Activated T-cell treated with anti-CD3 and anti-CD28 coated beads for 48 hours (primary cell): ENCODE measurements at places on chromosomes 5 and 9.
A peak's percentile ranks its signal among the peaks of the same experiment; 100 is the strongest.

DNA sequence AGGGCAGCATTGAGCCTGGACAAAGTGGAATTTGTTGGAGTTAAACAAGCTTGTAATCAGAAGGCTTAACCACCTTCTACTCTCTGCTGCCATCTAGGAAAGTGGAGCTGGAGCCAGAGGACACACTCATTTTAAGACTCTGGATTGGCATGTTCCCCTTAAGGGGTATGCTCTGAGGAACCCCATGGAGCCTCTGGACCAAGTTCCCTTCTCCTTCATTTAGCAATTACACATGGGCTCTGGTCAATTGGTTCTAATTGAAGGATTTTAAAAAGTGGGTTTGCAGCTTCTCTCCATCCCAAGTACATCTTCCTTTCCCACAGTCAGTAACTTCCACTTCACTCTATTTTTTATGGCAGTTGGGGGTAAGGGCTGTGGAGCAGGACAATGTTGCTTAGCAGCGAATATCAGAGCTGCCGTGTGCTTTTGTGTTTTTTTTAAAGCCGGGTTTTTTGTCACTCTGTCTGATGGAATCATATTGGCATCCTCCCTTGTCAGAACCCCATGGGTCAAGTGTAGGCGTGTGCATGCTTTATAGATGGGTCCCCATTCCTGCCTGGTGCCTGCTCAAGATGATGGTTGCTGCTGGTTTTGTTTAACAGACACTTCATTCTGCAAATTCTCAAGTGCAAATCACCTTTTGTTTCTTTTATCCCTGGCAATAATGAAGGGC is 330.7 kb upstream of the ADAMTSL1 start:
- DNase-seq, result no peak

DNA sequence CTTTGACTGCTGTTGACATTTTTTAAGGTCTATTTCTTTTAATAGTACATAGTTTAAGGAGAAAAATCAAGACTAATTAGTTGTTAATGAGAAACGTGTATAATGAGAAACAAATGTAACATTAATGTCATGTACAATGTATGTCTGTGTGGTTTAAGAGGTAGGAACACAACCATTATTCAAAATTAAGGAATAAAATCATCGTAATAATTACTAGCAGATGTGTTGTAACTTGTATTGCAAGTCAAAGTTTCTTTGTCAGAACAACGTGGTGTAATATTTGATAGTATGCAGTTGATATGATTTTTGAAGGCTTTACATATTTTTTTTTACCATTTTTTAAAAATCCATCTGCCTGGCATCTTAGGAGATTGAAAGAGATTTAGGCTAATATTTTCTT is 120.2 kb upstream of the ARRDC3 start:
- no peak for DNase-seq

DNA sequence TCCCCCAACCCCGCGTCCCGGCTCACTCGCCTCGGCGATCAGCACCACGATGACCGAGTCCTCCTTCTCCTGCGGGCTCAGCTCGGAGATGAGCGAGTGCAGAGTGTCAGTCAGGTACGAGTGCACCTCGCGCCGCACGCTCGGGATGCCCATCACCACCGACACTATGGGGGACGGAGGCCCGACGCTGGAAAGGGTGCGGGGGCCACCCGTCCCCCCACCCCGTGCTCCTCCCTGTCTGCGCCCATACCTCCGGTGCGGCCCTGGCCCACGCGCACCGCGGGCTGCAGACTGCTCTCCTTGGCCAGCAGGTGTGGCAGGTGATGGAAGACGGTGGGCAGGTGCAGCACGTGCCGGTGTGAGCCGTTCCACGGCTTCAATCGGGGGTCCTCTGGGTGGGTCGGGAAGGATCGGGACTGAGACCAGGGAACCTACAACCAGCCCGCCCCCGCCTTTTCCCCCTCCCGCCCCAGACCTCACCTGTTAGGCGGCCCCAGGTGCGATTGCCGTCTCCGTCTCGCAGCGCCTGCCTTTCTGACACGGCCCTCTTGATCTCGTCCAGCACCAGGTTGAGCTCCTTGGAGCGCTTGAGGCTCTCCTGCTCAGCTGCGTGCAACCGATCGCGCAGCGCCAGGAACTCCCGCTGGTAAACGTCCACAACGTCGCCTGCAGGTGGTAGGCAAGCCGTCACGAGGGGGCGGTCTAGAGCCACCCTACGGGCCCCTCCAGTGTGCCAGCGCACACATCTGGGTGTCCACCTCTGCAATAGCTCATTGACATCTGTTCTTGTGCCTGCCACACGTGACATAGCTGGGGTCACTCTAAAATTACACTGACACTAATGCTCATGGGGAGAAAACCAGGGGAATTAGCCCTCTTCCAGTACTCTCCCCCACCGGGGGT is 5.1 kb downstream of the MGAT4B start:
- DNase-seq, result peak; percentile 80

DNA sequence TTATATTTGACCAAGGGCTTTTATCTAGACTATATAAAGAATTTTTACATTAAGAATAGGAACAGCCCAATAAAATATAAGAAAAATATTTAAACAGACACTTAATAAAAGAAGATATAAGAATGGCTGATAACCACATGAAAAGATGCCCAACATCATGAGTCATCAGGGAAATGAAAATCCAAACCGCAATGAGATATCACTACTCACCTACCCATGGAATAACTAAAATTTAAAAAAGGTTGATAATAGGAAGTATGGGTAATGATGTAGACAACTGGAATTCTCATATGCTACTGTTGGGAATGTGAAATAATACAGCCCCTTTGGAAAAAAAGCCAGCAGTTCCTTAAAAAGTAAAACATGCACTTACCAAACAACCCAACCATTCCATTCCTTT is 206.9 kb upstream of the PCSK5 start:
- no peak for DNase-seq

- no peak for DNase-seq
Measured at GRCh38 chr5:82335806-82336205, 57.7 kb upstream of the RPS23 start.

DNA sequence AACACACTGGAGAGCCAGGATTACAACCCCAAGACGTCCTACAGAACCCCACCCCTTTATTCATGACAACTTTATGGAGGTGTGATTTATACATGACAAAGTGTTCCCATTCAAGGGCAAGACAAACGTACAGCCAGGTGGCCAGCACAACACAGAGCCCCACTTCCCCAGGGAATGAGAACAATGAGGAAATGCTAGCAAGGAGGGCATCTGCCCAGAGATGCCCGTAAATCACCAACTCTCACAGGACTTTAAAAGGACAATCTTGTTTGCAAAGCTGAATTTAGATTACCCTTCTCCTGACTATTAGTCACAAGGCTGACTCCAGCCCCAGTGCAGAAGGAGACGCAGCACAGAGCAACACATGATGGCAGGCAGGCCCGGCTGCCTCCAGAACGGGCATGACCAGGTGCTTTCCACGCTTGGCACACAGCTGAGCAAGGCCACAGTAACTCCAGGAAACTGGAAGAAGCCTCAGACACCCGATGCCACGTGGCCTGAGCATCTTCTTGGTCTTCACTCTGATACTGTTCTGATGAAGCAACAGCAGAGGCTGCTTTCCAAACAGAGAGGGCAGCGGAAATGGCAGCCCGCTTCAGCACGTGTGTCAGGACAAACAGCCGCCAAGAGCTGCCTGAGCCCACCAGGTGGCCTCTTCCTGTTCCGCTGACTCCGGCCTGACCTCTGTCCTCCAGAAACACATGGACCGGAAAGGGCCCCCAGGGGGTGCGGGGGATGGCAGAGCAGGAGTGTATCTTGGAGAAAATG is 51.4 kb downstream of the ROR2 start:
- no peak for DNase-seq

GRCh38 chr9:130010151-130010988 is 32.6 kb downstream of the FNBP1 start:
- DNase-seq, result no peak

GRCh38 chr9:6506571-6506970 is 93.6 kb downstream of the UHRF2 start:
- DNase-seq, result no peak

DNA sequence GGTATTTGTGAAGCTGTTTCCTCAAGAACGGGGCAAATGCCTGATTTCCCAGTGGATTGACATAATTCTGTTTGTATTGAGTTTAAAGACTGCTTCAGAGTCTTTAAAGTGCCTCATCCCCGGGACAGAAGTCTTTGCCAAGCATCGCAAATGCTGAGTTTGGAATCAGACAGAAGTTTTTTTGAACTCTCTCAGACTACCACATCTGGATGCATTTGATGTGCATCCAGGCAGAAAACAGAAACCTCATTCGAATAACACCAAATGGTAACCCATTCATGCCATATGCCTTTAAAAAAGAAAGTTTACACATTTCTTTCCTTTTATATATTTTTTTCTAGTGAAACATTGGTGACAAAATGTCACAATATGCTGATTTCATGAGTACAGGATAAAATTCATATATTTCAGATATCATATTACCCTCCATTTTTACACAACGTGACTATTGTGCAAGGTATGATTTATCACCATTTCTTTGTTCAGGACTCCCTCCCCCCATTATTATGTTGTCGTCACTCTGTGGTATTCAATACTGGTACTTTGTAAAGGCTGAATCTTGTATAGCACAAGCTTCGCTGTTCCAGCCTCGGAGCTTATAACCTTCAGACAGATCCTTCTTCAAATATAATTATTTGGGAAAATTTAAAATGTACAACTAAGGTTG is 91.1 kb downstream of the ZNF608 start:
- no peak for DNase-seq

DNA sequence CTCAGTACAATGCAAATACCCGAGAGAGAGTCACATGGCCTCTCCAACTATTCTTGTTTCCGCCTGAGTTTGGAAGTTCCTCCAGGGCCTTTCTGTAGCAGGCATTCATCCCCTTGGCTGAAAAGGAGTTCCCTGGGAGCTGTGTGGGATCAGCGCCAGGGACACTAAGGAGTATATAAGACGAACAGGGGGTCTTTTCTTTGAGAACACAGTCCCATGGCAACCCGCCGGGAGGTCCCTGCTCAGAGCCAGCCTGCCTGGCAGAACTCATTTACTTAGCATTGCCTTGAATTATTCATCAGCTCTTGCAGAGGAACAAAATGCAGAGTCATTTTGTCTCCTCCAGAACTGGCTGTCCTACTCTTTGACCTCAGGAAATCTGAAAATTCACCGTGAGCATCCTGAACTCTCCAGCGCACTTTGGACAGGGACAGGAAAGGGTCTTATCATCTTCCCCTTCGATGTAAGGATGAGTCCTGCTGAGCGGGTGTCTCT is 120.4 kb upstream of the OSMR start:
- DNase-seq, result no peak

GRCh38 chr5:139133282-139133681 is 64.9 kb downstream of the SIL1 start:
- no peak for DNase-seq

GRCh38 chr9:4855841-4856240 is 63.1 kb downstream of the RCL1 start:
- DNase-seq, result no peak

GRCh38 chr9:120625222-120625621 is 45.3 kb upstream of the CDK5RAP2 start:
- no peak for DNase-seq

GRCh38 chr5:1985781-1986180 is 103.1 kb upstream of the IRX4 start:
- no peak for DNase-seq

DNA sequence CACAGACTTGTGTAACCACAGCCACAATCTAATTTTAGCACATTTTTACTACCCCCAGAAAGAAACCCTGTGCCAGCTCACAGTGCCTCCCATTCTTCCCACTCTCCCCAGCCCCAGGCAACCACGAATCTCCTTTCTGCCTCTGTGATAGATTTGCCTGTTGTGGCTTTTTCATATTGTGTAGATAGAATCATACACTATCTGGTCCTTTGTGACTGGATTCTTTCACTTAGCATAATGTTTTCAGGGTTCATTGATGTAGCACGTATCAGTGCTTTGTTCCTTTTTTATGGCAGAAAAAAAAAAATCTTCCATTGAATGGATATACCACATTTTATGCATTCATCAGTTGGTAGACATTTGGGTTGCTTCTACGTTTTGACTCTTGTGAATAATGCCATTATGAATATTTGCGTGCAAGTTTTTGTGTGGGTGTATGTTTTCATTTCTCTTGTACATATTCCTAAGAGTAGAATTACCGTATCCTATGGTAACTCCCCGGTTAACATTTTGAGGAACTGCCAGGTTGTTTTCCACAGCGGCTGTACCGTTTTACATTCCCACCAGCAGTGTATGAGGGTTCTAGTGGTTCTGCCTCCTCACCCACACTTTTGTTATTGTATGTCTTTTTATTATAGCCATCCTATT is 64.5 kb downstream of the RCL1 start:
- DNase-seq, result no peak

DNA sequence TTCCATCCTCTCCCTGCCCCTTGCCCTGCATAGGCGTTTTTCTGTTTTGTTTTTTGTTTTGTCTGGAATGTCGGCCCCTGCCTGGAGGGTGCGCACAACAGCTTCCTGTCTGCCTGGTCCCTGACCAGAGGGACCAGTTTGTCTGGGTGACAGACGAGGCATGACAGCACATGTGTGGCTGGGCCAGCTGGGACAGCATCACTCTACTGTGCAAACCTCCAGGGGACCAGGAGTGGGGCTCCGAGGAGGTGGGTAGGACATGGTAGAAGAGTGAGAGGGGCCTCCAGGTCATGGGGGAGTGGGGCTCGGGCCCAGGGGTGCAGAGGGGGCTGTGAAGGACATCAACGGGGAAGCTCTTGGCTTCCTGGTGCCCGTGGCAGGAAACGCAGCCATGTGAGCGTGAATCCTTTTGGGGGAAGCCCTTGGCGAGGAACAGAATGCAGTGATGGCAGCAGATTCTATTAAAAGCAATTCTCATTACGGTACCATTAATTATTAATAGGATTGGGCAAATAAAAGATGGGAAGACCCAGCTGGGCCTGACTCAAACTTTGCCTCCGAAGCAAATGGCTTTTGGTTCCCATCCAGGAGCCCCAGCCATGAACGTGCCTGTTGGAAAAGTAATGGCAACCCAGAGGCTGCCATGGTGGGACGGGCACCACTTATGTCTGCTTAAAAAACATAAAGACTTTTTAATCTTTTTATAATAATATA is 184.4 kb upstream of the IER5L start:
- no peak for DNase-seq

DNA sequence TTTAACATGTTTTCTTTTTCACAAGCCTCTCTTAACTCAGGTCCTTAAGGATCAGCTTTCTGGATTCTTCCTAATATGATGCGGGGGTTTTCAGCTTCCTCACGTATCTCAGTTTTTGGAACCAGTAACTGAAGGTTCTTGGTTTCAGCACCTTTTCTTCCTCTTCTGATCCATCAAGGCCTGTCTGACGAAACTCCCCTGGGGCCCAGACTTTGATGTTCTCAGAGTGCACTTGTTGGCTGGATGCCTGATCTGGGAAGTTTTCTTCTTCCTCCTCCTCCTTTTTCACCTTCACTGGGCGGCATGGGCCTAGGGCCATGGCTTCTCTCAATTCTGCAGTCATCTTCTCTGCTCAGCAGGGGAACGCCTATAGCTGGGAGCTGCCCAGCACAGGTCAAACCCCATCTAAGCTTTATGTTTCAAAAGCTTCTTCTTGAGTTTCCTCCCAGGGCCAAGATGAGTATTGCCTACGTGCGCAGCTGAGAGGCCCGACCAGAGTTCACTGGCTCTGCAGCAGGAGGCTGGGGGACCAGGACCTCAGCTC is 44.8 kb downstream of the GHR start:
- no peak for DNase-seq

GRCh38 chr9:15735083-15735857 is 182.4 kb downstream of the CCDC171 start:
- no peak for DNase-seq
